ENCODE measurements at places on chromosomes 5 and 9.

GRCh38 chr5:168314735-168315411, 23.4 kb downstream of the WWC1 start:
- no peak for DNase-seq

- DNase-seq, result no peak
Measured at GRCh38 chr5:90876366-90876765, 317.8 kb downstream of the ADGRV1 start.

DNA sequence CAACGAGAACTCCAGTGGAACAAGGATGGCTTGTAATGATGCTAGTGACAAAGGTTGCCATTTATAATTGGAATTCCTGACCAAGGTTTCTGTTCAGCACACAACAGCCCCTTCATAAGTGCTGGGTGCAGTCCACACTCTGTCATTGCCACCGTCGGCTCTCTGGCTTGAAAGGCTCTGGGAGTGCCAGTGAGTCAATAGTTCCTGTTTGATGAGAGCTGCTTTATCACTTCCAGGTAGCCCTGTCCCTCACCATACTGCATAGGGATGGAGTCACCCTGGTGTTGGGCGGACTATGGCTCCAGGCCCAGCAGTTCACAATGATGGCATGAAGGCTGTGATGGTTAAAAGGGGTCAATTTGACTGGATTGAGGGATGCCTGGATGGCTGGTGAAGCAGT, 34.6 kb upstream of the SEMA4D start:
- peak; percentile 29 for DNase-seq

DNA sequence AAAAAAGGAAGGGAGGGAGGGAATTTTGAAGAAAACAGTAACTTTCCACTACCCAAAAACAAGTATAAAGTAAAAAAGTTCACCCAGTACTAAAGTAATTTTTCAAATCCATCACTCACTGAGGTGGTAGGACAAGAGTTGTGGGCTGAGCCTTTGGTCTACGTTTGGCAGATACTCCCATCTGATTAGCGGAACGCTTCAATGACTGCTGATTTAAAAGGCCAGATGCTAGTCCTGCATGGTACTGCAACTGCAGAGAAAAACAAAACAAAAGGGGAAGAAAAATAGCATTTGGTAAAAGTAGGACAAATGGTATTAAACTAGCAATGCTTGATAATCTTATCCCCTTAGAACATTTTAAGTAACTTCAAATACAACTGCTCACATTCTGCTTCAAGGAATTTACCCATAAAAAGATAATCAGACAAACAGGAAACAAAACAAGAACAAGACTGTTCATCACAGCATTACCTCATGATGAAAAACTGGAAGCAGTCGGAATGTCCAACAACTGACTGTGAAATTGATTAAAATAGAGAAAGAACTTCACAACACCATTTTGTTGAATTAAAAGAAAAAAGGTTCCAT, 65.4 kb downstream of the MED27 start:
- DNase-seq, result no peak

- DNase-seq, result no peak
Measured at GRCh38 chr9:89884356-89885083, 279.7 kb downstream of the GADD45G start.

GRCh38 chr5:95284572-95285408, at the start of gene MCTP1:
Gene MCTP1, minus strand, starts transcription at chr5:95285094.
- DNase-seq, result no peak

- no peak for DNase-seq
Measured at GRCh38 chr5:50874306-50875001, 208.0 kb downstream of the PARP8 start.

GRCh38 chr5:154298065-154298464, 107.5 kb downstream of the GALNT10 start:
- DNase-seq, result no peak

GRCh38 chr9:124553738-124554137, 46.5 kb upstream of the NR5A1 start:
- no peak for DNase-seq

- DNase-seq, result no peak
Measured at GRCh38 chr5:156850206-156850751, at the start of gene PPP1R2B. Gene PPP1R2B, plus strand, starts transcription at chr5:156850295. Its CDS starts 268 bp downstream, at chr5:156850563.

- no peak for DNase-seq
Measured at GRCh38 chr9:137987244-137988030, 109.9 kb downstream of the CACNA1B start.

Data from activated CD8-positive, alpha-beta memory T cell treated with anti-CD3 and anti-CD28 coated beads for 4 hours (primary cell).